H9 (cell line): ENCODE measurements at places on chromosomes 5 and 9.

GRCh38 chr9:125121146-125121545 is 22.2 kb downstream of the SCAI start:
- DNase-seq, result no peak

DNA sequence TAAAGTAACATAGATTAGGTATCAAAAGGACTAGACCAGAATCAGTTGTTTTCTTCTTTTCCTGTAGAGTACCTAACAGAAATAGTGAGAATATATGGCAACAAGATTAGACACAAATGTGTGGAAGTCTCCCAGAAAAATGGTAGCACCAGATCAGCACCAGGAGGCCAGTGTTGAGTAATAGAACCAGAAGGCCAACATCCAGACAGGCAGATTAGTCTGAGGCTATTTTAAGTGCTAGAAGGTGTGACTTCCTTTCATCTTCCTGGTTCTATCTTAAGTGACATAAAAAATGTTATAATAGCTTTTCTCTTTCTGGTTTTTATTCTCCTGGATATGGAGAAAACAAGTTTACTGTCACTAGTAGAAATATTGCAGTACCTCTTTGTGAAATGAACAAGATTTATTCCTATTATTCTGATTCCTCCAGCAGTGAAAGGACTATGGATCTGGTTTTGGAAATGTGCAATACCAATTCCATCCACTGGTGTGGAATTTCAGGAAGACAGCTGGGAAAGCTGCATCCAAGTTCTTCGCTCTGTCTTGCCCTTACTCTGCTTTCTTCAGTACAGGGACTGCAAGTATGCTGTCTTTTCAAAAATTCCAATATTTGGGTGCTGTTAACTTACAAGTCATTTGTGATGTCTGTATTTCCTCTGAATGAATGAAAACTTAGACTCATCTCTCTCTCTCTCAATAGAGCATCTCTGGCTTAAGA is 39.1 kb downstream of the SHLD3 start:
- DNase-seq, result no peak

- no peak for DNase-seq
Measured at GRCh38 chr5:23930985-23931384, 423.6 kb downstream of the PRDM9 start.

- no peak for DNase-seq
Measured at GRCh38 chr5:151492729-151493128, 45.3 kb downstream of the SLC36A1 start.

DNA sequence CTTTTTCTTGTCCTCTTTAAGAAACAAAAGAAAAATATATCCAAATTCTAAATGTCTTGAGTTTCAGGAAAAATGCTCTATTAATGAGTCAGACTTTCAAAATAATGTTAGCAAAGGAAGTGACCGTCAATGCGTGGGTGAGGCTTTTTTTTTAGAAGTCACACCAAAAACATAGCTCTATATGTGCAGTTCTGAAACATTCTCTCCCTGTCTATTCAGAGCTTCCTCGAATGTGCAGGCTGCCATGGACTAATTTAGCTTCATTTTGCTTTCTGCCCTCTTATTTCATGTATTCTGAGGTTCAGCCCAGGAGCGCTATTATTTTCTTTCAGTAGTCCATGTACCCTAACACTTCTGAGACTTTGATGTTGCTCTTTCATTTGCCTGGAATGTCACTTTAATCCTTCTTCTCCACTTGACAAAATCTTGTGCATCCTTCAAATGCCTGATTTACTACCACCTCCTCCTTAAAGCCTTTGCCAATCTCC is 72.5 kb upstream of the RASA1 start:
- DNase-seq, result no peak

DNA sequence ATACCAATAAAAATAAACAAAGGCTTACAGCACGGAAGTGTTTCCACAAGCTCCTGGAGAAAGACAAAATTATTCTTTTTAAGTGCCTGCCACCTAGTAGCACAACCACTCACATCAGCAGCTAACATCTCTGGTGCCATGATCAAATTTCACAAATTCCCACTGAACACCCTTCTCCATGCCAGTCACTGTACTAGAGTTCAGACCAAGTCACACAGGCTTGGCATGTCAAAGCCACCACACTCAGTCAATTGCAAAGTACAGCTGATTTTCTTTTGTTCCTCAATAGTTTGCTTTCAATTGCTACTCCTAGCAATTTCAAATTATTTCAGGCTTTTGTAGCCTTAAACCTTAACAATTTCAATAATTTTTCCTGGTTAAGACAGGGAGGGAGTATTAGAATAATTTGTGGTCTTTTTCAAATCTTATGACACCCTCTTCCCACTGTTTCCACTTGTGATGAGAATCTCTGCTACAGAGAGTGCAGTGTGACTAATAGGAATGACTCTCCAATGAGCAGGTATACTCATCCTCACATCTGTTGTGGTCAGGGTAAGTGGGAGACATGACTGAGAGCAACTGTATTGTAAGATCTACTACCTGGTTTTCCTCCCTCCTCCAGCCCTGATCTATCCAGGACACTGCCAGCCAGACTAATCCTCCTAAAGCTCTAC is 46.2 kb downstream of the RNF145 start:
- DNase-seq, result no peak

DNA sequence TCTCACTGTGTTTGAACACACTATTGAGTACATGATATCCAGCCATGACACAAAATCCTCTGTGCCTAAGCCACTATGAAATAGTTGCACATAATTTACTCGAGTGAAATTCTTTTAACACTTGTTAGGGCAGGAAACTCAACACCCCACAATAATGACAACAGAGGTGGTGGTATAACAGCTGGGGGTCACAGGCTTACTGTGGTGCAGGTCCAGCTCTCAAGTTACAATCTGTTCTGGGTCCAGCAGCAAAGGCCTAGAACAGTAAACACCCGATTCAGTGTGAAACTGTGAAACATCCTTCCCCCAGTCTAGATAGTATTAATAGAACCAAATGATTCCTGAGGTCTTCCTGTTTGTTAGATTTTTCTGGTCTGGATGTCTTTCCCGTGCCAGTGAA is 102.9 kb upstream of the APC start:
- no peak for DNase-seq

DNA sequence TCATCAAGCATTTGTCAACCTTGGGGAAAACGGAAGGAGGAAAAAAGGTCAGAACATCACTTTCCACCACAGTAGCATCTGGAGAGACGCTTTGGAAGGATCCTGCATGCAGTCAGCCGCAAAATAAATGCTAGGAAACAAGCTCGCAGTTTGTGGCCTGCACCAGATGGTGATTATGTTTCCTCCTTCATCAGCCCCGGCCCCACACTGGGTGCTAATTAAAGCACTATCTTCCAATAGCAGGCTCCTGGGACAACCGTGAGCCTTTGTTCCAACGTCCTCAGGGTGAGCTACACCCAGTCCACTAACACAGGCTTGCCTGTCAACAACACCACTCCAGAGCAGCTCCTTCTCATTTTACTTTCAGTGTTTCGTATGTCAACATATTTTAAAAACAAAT is 64.0 kb downstream of the RNF130 start:
- no peak for DNase-seq

- no peak for DNase-seq
Measured at GRCh38 chr5:136726506-136726905, 361.2 kb upstream of the TRPC7 start.

- no peak for DNase-seq
Measured at GRCh38 chr9:124079176-124079925, 67.8 kb downstream of the LHX2 start.
